ENCODE measurements at places on chromosomes 4 and X. TPM values are rescaled to one million over a fixed set of nuclear protein-coding genes. Genes with fewer than 3 reads are reported as not detected.
A peak's percentile ranks its signal among the peaks of the same experiment; 100 is the strongest.

The PPP4R3C gene
- not detected for polyA plus RNA-seq

DNA sequence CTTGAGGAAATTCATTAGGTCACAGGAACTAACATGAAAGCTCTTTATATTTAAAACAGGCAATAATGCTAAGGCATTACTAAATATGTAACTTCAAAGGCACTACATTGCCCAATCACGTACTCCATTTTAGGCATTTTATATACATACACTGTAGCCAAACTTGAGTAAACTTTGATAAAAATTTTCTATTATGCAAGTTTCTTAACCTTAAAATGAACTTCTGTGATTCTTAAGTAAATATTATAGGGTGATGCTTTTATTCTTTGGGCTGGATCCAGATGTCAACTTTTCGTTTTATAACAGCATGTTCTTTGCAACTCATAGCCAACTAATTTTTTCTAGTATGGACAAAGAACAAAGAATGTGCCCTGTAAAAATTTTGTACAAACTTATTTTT lies 28.3 kb upstream of the MAP9 start:
- DNase-seq: no peak

The EDA gene
- polyA plus RNA-seq: 1.4 TPM

GRCh38 chr4:174198828-174199227 lies 84.6 kb downstream of the FBXO8 start:
- DNase-seq: no peak

The PLP1 gene
- not detected for polyA plus RNA-seq

The STPG2 gene
- polyA plus RNA-seq: not detected

The HSFX3 gene
- not detected for polyA plus RNA-seq

The VSIG1 gene
- 18.1 TPM for polyA plus RNA-seq

GRCh38 chr4:69120870-69121269 lies 24.6 kb downstream of the UGT2B7 start:
- DNase-seq: no peak

The MAGT1 gene
- 36.5 TPM for polyA plus RNA-seq

DNA sequence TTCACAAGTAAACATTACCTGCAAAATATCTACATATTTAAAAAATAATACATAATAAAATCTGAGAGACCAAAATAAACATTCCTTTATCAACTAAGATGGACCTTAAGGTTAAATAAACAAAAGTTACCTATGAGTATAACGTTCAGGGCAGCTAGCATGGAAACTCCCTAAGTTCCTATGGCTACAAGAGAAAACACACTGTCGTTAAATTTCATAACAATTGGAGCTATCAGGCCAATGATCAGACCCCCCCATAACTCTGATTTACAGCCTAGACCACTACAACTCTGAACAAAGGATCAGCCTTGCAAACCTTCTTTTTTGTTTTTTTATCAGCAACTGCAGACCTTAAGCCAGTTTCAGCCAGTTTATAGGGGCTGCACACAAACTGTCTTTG lies 1418.4 kb downstream of the PCDH18 start:
- no peak for DNase-seq

DNA sequence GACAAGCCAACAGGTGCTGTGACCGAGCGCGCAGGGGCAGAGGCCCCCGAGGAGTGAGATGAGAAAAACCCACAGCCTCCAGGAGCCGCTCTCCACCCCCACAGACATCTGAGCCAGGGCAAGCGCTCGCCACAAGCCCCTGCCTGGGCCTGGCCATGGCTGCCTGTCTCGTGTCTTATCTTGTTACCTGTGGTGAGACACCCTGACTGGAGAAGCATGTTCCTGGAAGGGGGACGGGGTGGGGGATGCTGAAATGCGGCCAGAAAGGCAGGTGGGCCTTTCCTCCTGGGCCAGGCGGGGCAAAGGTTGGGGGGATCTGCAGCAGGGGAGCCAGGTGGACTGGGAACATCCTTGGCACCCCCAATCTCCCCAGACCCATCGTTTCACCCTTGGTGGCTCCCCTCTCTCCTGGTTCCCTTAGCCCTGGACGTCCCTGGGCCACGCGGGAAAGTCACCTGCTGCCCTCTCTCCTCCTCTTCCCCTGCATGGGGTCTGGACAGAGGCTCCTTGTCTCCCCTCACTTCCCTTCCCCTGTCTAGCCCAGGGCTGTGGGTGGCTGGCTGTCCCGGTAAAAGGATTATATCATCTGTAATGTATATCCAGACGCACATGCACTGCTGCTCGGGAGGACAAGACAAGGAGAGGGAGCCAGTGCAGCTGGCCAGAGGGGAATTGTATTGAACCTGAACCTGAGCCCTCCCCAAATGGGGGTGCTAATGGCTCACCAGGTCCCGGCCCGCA lies 8.4 kb upstream of the DUSP9 start:
- no peak for DNase-seq

DNA sequence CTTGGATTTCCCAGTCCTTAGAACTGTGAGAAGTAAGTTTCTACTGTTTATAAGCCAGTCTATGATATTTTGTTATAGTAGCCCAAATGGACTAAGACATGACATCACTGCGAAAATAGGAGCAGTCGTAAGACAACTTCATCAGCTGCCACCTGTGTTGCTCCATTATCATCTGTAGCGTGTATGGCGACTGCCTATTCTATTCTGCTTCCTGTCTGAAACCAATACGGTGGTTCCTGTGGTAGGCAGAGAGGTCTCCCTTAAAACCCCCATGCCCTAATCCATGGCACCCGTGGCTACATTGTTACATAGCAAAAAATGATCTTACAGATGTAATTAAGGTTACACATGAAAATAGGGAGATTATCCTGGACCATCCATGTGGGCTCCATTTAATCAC lies 105.4 kb upstream of the FAT1 start:
- DNase-seq: no peak

DNA sequence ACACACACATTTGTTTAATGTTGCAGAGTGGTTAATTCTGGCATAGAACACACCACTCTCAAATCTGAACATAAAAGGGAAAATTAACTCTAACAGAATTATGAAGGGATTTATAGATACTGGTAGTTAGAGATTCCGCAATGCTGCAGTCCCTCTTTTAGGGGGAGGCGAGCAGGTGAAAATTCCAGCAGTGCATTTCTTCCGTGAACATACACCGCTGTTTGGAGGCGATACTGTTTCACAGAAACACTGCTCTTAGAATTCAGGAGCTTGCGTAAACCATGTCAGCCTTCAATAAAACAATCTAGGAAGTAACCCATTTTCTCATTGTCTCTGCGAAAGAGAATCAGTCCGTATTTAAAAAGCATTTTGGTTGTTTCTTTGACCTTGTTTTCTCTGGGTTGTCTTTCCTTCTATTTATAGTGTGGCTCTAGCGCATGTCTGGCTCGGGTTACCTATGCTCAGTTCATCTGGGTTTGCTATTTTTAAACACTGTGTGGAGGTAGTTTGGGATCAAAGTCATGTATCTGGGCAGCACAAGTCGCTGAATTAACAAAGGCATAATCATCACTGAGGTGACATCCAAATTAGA lies 90.4 kb downstream of the GPAT3 start:
- DNase-seq: no peak

DNA sequence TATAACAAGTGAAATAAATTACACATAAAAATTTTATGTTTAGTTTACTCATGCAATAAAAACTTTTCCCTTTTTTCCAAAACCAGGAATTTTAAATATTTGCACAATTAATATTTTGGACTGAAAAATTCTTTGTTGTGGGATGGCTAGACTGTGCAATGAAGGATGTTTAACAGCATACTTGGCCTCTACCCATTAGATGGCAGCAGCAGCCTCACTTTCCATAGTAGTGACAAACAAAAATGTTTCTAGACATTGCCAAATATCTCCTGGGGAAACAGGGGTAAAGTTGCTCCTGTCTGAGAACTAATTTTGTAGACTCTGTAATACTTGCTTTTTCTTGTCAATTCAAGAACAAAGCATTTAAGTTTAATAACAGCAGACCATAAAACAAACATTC lies 49.8 kb downstream of the SCLT1 start:
- no peak for DNase-seq

- DNase-seq: no peak
Measured at GRCh38 chrX:150258463-150259430, 104.4 kb upstream of the MAMLD1 start.

DNA sequence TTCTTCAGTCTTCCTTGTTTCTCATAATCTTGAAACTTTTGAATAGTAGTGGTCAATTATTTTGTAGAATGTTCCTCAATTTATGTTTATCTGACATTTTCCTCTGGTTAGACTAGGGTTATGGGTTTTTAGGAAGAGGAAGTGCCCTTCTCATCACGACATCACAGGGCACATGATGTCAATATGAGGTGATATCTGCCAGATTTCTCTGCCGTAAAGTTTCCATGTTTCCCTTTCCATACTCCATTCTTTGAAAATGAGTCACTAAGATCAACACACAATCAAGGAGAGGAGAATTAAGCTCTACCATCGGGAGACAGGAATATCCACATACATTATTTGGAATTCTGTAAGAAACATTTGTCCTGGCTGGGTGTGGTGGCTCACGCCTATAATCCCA lies 28.4 kb downstream of the RP2 start:
- no peak for DNase-seq

- peak; percentile 54 for DNase-seq
Measured at GRCh38 chr4:15702941-15703403, at the start of gene BST1. Gene BST1 (plus strand): TSS chr4:15703065. CDS start chr4:15703145, 80 bp downstream.

Measured in naive thymus-derived CD4-positive, alpha-beta T cell (primary cell).